ENCODE measurements at places on chromosomes 3 and 15.

DNA sequence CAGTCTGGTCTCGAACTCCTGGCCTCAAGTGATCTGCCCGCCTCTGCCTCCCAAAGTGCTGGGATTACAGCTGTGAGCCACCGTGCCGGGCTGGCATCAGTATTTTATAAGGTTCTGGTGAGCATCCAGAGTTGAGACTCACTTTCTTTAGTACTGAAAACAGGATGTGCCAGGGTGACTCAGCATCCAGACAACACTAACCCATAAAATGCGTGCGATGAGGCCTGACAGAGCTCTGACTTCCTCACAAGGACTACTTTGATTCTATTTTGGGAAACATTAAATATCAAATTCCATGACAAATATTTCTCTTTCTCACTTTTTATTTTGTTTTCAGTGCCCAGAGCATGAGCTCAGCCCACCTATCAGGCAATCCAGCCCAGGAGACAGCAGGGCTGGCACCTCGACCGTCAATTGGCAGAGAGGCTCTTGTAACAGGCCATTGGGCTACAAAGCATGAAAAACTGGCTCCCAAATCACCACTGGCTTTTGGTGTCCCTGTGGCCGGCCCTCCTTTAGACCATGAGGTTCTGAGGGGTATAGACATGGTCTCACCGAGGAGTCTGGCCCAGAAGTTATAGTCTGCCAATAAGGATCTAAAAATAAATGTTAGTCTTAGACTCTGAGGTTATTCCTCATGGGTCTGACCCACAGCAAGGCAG lies 75.0 kb downstream of the FEM1B start:
- DNase-seq, result peak; percentile 97

DNA sequence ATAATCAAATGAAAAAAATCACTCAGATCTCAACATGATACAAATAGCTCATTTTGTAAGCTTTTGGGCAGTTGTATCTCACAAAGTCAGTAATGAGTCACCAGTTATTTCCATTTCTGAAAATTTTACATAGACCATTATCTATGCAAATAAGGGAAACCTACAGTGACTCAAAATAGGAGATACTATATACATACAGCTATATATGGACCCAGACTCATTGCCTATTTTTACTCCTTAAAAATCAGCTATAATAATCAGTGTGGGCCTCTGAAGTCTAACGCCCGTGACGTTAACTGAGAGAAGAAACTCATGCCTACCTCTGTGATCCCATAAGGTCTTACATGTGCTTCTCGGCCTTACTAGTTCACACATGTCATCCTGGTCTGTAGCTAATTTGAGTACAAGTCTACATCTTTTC lies 31.6 kb downstream of the LRIG1 start:
- peak; percentile 25 for DNase-seq

DNA sequence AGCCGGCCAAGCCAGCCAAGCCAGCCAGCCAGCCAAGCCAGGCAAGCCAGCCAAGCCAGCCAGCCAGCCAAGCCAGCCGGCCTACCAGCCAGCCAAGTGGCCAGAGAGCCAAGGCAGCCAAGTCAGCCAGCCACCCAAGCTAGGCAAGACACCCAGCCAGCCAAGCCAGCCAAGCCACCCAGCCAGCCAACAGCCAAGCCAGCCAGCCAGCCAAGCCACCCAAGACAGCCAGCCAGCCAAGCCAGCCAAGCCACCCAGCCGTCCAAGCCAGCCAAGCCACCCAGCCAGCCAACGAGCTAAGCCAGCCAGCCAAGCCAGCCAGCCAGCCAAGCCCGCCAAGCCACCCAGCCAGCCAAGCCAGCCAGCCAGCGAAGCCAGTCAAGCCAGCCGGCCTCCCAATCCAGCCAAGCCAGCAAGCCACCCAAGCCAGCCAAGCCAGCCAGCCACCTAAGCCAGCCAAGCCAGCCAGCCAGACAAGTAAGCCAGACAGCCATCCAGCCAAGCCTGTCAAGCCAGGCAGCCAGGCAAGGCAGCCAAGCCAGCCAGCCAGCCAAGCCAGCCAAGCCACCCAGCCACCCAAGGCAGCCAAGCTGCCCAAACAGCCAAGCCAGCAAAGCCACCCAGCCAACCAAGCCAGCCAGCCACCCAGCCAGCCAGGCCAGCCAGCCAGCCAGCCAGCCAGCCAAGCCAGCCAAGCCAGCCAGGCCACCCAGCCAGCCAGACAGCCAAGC lies 200.5 kb downstream of the GOLGA6L6 start:
- no peak for DNase-seq

DNA sequence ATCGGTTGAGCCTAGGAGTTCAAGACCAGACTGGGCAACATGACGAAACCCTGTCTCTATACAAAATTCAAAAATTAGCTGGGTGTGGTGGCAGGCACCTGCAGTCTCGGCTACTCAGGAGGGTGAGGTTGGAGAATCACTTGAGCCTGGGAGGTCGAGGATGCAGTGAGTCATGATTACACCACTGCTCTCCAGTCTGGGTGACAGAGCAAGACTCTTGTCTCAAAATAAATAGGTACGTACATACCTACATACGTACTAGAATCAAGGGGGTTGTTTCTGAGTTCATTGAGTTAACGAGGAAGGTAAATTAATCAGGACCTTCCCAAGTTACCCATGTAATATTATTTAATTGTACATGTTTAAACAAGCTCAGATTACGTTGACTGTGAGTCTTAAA lies 97.5 kb downstream of the CHL1 start:
- DNase-seq, result no peak

GRCh38 chr3:40690749-40691451 lies 166.1 kb downstream of the ZNF621 start:
- no peak for DNase-seq

DNA sequence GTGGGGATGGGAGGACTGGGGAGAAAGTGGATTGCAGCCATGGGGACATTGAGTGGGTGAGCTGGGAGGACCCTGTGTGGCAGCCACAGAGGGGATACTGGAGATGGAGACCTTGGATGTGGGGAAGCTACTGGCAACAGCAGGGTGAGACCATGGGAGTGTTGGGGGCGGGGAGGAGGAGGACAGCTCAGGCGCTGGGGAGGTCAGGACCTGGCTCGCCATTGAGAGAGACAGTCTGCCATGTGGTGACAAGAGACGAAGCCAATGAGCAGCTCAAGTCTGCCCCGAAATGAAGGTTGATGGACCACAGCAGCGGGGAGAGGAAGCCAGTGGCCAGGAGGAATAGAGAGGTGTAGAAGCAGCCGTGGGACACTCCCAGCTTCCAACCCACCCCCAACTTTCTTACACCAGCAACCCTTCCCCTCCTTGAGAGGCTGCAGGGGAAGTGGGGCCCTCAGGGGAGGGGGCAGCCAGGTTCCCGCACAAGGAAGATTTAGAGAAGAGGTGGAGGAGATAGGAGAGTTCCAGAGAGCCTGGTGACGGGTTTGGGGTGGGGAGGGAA lies 118.1 kb downstream of the ASB7 start:
- no peak for DNase-seq

GRCh38 chr3:125965505-125965904 lies 3.5 kb upstream of the ROPN1B start:
- no peak for DNase-seq

GRCh38 chr3:185715091-185715490 lies 109.8 kb downstream of the IGF2BP2 start:
- peak; percentile 60 for DNase-seq

DNA sequence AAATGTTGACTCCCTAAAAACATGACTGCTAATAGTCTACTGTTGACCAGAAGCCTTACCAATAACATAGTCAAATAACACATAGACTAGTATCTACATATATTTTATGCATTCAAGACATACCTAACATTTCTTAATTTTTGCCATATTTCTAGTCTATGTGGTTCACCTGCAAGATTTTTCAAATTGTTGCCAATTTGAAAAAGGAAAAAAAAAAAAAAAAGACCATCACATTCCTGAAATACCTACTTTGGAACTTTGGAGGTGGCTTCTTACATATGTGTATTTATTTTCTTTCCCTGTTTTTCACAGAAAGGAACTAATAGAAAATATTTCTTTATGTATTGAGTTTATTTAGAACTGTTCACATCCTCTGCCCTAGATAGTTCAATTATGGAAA lies 13.4 kb upstream of the ATP13A3 start:
- no peak for DNase-seq

DNA sequence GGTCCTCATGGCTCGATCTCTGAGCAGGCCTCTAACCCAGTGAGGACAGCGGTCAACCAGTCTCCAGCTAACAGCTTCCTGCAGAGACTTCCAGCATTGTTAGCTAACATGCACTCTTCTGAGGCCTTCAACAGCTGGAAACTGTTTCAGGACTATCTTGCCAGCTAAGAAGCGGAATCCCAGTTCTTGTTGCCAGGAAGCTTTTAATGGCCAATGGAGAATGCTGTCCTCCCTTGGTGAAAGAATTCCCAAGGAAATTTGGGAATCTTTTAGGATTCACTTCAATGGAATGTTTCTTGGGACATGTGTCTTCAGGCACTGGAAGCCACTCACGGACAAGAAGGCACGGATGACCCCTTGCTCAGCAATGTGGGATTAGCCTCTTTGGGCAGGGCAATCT lies 91.7 kb downstream of the CEMIP start:
- DNase-seq, result no peak

DNA sequence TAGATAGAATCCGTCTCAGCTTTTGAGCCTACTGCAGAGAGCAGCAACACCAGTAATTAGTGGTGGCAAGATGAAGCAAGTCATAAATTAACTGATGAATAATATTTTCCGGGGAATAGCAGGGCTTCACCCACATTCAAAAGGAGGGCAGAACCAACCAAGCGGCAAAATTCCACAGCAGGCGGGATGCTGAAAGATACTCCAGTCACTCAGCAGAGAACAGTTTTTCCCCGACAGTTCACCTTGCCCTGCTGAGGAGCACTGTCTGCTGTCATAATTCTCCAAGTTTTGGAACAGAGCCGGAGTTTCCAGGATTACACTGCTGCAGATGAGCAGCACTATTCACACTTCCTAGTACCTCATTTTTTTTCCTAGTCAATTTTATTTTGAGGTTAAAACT lies 274.7 kb downstream of the CD47 start:
- DNase-seq, result no peak

- DNase-seq, result peak; percentile 98
Measured at GRCh38 chr15:59299929-59300617, 72.6 kb downstream of the MYO1E start.

- no peak for DNase-seq
Measured at GRCh38 chr3:16024548-16024947, 149.9 kb upstream of the GALNT15 start.

GRCh38 chr3:156260331-156260730 lies 140.0 kb downstream of the KCNAB1 start:
- no peak for DNase-seq

DNA sequence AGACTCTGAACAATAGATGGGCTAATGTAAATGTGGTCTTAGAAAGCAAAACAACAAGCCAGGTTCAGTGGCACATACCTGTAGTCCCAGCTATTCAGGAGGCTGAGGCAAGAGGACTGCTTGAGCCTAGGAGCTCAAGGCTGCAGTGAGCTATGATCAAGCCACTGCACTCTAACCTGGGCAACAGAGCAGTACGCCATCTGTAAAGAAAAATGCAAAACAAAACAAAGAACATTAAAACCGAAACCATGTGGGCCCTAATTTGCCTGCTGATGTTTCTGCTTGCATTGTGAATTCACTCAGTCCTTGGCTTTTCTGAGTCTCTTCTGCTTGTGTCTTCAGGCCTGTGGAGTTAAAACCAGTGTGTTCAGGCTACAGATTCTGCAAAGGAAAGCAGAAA lies 56.7 kb downstream of the CCNL1 start:
- no peak for DNase-seq

DNA sequence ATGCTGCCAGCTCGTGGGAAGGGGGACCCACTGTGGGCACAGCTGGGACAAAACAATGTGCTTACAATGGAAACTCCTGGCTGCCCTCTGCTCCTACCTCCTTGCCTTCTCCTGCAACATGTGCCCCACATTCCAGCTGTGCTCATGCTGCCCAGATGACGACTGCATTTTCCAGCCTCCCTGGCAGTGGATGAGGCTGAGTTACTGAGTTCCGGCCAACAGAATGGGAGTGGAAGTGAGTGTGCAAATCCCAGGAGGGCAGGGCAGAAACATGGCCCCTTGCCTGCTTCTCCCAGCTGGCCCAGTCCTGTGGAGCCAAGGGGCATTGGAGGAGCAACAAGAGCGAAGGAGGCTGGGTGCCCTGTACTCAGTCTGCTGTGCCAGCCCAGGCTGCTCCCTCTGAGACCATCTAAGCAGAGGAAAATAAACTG lies 17.1 kb downstream of the KLF15 start:
- no peak for DNase-seq

- DNase-seq, result no peak
Measured at GRCh38 chr3:23242106-23242505, 39.0 kb downstream of the UBE2E2 start.

GRCh38 chr15:58447271-58448010 lies 15.7 kb downstream of the LIPC start:
- peak; percentile 84 for DNase-seq

DNA sequence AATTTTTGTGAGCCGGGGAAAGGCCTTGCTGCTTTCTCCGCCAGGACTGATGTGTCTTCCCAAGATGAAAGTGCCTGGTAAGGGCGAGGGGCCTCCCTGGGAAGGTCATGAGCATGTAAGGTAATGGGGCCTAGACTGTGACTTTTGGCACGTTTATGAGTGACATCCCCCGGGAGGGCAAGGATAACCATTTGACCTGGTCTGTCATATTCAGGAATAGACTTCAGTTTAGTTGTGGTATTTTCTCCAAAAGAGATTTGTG lies 631 bp upstream of the CNBP start:
- peak; percentile 52 for DNase-seq

GRCh38 chr15:80328496-80328895 lies 75.7 kb upstream of the ARNT2 start:
- DNase-seq, result no peak

GRCh38 chr15:73799466-73799865 lies 46.3 kb upstream of the INSYN1 start:
- peak; percentile 53 for DNase-seq
